Stimulated activated CD8-positive, alpha-beta memory T cell treated with anti-CD3 and anti-CD28 coated beads, Interleukin-12 subunit alpha, Interleukin-12 subunit beta, amount 100 ng/mL, for 4 hours (primary cell): ENCODE measurements at places on chromosomes 7 and 10.
A peak's percentile ranks its signal among the peaks of the same experiment; 100 is the strongest.

DNA sequence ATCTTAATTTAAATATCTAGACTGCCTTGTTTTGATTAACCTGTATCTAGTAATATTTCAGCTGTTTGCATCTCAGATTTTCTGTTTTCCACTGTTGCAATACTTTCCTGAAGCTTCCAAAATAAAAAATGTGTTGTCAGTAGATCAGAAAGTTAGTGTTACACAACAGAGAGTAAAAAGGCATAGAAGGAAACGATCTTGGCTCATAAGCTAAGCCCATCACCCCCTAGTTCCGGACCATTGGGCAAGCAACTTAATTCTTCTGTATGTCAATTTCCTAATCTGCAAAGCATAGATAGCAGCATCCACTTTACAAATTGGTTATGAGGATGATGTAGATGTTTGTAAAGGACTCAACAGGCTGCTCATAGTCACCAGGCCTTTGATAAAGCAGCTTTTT, 4.4 kb downstream of the PON3 start:
- no peak for DNase-seq

- DNase-seq = no peak
Observed at GRCh38 chr10:79125092-79125491, 56.3 kb downstream of the ZMIZ1 start.

GRCh38 chr7:143382791-143383641, 1.9 kb downstream of the ZYX start:
- no peak for DNase-seq

DNA sequence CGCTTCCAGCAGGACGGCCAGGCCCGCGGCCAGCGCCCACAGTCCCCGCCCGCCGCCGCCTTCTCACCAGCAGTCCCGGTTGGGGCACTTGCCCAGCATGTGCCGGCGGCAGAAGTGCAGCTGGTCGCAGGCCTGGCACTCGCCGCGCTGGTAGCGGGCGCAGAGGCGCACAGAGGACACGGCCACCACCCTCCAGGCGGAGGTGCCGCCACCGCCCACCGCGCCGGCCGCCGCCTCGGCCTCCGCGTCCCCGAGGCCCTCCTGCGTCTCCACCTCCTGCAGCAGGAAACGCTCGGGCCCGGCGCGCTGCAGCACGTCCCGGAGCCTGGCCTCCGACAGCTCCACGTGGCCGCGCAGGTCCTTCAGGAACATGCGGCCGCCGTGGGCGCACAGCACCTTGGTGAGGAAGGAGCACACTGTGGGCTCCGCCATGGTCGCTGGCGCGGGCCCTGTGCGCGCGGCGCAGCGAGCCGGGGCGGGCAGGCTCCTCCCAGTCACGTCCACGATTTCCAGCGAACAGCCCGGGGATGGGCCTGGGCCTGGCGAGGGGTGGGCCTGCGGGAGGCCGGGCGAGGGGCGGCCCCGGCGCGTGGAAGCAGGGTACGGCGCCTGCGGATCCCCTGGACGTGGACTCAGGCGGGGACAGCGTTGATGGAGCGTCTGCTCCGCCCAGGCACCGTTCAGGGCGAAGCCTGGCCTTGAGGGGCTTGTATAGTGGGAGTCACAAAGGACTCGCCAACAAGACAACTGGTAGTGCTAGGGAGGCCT, at the start of gene ZC3HAV1L:
Gene ZC3HAV1L (minus strand): TSS at position 457 of the 768 bp plus-strand sequence. CDS start 25 bp downstream, at position 432.
- DNase-seq = peak; percentile 22

DNA sequence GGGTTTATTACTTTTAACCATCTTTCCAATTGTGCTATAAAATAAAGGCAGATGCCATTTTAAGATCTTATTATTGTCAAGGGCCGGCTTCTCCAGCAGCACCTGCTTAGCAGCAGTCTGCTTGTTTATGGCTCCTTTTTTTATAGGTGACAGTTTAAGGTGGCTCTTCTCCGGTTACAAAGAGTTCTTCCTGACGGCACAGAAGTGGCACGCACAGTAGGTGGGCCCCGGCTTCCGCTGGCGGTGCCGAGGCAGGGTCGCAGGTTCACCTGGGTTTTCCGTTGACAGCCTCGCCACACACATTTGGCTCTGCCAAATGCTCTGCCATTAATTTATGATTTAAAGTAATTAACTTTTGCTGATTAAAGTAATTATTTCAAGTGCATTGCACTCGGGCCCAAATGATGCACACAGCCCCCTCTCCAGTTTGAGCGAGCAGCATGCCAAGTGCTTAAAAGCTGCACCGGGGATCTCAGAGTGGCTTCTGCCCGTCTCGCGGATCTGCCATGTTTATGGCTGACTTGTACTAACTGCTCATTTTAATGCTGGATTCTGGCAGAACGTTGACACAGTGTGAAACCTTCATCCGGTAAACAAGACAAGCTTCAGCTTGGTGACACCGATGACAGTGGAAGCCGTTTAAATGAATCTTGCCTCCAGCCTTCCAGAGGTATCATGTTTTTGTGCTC, 355.1 kb upstream of the MKI67 start:
- DNase-seq = no peak

- DNase-seq = no peak
Observed at GRCh38 chr10:1601406-1601805, 135.9 kb downstream of the ADARB2 start.

DNA sequence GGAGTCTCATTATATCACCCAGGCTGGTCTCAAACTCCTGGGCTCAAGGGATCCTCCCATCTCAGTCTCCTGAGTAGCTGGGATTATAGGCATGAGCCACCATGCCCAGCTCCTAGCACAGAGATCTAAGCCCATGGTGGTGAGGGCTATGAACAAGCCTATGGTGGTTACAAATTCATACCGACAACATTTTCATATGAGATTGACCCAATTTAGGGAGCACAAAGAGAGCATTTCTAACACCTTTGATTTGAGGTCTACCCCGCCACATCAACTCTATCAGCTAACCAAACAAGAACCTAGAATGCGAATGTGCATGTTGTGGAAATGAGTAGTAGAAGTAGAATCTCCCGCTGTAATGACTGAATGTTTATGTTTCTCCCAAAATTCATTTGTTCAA, 14.2 kb upstream of the PRF1 start:
- no peak for DNase-seq

- no peak for DNase-seq
Observed at GRCh38 chr10:60073397-60073780, 167.0 kb upstream of the CCDC6 start.

- no peak for DNase-seq
Observed at GRCh38 chr10:103855424-103855823, at the start of gene SH3PXD2A. Gene SH3PXD2A (minus strand): TSS chr10:103855576. CDS start chr10:103855266, 310 bp downstream.

GRCh38 chr10:131177431-131178327, 133.8 kb downstream of the TCERG1L start:
- no peak for DNase-seq

GRCh38 chr7:28309704-28310459, 102.4 kb upstream of the CREB5 start:
- no peak for DNase-seq

DNA sequence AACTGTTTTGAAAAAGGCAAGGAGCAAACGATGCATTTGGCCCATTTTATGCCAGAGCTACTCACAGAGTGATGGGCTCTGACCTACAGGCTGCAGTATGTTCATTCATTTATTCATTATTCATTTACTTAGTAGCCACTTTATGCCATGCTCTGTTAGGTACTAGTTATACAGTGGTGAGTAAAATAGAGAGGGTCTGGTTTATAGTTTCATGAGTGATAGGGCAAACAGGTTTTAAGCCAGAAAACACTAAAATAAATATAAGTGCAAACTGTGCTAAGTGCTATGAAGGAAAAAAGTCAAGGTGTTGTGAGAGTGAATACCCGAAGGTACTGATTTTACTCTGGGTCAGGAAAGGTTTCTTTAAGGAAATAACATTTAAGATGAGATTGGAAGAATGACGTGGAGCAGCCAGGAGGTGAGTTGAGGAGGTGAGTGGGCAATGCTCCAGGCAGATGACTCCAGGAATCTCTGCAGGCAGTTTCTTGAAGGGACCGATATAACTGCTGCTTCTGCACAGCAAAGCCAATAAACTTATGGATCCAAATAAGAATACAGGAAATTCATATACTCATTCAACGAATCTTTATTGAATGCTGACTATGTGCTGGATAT, 56.9 kb upstream of the FAM133B start:
- no peak for DNase-seq

GRCh38 chr10:122419876-122420623, 34.4 kb upstream of the ARMS2 start:
- DNase-seq = no peak

GRCh38 chr10:100089241-100089640, 7.6 kb upstream of the CPN1 start:
- no peak for DNase-seq

- no peak for DNase-seq
Observed at GRCh38 chr7:99137411-99138180, 6.3 kb downstream of the SMURF1 start.

DNA sequence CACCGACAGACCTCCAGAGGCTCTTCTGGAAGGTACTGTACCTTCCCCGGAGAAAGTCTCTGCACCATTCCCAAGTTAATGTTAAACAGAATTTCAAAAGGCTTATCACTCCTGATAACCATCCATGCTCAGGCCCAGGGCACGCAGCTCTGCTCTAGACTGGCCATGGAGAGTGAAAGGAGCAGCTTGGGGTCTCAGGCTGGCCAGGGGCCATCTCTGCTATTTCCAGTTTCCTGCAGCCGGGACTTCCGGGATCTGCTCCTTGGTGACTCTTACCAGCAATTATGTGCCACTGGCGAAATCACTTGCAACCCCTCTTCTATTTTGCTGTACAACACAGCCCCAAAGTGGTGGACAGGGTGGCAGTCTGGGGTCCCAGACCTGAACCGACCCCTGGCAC, 6.0 kb downstream of the CLDN15 start:
- DNase-seq = no peak

DNA sequence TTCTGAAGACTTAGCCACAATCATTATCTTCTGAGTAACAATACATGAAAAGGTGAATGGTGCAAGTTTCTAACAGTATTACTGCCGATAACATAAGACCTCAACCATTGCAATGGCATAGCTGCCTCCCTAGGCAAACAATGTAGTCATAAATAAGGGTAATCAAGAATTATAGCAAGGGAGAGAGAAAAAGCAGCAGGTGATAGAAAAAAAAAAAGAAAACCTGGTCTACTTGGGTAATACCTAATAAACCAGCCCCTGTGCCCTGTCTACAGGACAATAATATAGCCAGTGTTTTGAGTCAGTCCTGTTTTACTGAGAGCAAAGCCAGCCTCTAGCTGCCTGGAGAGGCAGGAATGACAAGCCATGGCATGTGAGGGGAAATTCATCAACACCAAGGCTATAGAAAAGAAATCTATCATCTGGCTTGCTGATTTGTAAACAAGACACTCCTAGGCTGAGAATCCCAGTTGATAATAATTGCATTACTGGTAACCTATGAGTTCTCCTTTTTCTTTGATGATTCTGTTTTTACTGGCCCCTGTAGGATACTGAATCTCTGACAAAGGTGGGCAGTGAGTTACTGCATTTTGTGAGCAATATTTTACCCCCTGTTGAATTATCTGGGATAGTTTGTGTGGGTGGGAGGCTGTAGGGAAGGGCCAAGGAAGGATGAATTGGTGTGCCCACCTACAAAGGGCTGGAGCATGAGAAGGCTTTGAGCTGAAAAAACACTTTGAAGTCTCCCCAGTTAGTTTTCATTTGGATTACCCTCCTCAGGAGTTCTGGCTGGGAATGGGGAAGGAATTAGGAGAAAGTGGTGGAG, 1.7 kb upstream of the WEE2 start:
- DNase-seq = no peak

GRCh38 chr7:126040114-126041045, 1110.8 kb upstream of the POT1 start:
- DNase-seq = no peak

DNA sequence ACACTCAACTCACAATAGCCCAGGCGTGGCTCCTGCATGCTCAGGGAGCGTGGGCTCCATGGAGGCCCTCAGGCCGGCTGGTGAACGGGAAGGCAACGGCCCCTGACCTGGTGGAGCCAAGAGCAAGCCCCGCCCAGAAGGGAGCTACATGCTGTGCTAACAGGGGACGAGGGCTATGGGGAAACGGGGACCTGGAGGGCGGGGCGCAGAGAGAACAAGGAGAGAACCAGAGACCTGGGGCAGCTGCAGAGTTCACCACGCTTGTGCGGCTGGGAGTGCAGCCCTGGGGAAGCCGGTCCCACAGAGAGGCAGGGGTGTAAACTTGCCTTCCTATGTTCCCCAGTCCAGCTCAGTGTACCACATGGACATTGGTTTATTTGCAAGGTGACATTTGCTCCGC, 69.2 kb upstream of the PPP2R2D start:
- no peak for DNase-seq

- no peak for DNase-seq
Observed at GRCh38 chr7:17638727-17639126, 301.6 kb downstream of the SNX13 start.

DNA sequence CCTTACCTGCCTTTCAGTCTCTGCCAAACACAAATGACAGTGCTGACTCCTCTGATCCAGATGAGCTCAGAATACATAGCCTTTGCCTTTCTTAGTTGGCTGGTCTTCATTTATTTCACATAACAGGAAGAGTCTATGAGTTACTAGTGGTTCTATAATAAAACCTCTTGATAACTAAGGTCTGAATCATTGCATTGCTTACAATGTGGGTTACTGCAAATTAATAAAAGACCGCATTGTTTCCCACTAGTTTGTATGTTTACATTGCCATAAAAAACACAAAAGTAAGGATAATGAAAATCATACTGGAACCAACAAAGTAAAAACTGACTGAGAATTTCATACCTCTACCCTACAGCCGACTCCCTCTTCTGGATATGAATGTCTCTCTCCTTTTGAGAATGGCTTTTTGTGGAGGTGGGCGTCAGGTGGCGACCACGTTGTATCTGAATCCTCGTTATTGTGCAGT, 62.0 kb upstream of the AKR1E2 start:
- DNase-seq = no peak
